ENCODE measurements at places on chromosomes 6 and 20.

DNA sequence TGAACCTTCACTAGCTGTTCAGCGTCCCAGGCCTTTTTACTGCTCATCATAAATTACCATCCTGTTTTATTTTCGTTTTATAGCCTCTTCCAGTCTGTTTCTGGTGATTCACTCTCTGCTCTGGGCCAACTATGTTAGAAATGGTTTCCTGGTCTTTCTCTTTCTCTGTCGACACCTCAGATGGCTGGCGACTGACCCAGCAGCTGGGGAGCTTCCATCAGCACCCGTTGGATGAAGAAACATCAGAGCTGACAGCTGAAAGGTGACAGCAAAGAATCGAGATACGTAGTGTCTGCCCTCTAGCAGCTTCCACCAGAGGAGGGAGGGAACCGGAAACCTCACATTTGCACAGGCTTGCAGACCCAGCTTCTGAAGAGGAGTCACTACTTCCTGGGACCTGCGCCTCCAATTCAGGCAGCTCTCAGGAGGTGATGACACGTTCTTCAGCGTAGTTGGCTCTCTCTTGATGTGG lies 82.9 kb upstream of the MLN start:
- DNase-seq = peak; percentile 40
- H3K4me3 ChIP-seq = no peak overlapping the region
- H3K27me3 ChIP-seq = peaks cover 45% of the 10 kb centered on the region
- peaks cover 2% of the 10 kb centered on the region for H3K36me3 ChIP-seq
- peaks cover 17% of the 10 kb centered on the region for H3K4me1 ChIP-seq

- no peaks in the 10 kb centered on the region for H3K36me3 ChIP-seq
- H3K4me1 ChIP-seq = no peaks in the 10 kb centered on the region
- DNase-seq = no peak
- H3K4me3 ChIP-seq = no peak overlapping the region
- no peaks in the 10 kb centered on the region for H3K27me3 ChIP-seq
Observed at GRCh38 chr6:56691814-56692213, 49.1 kb upstream of the DST start.

DNA sequence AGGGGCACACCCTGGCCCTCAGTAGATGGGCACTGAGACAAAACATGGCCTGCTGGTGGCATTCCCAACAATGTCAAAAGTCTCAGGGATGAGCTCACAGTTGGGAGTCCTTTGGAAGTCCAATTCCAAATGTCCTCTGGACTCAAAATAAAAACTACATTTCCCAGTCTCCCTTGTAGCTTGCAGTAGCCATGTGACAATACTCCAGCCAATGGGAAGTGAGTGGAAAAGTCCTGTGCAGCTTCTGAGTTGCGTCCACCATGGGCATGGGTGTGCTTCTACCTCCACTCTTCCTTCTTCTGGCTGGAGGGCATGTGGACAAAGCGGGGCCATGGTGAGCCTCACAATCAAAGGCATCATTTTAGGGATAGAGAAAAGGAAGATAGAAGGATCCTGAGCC lies 5.8 kb upstream of the ADAM33 start:
- no peaks in the 10 kb centered on the region for H3K4me1 ChIP-seq
- H3K27ac ChIP-seq = no peak overlapping the region
- H3K36me3 ChIP-seq = no peaks in the 10 kb centered on the region
- DNase-seq = no peak
- H3K4me3 ChIP-seq = no peak overlapping the region

GRCh38 chr20:36248836-36249235 lies 12.6 kb downstream of the AAR2 start:
- H3K4me3 ChIP-seq = no peak overlapping the region
- peaks cover 58% of the 10 kb centered on the region for H3K36me3 ChIP-seq
- H3K27ac ChIP-seq = no peak overlapping the region
- DNase-seq = no peak
- no peaks in the 10 kb centered on the region for H3K27me3 ChIP-seq

- H3K27ac ChIP-seq = no peak overlapping the region
- peaks cover 14% of the 10 kb centered on the region for H3K4me1 ChIP-seq
- no peak overlapping the region for H3K4me3 ChIP-seq
- H3K27me3 ChIP-seq = no peaks in the 10 kb centered on the region
Observed at GRCh38 chr6:25789475-25789874, 34.9 kb downstream of the SLC17A4 start.

- no peaks in the 10 kb centered on the region for H3K4me1 ChIP-seq
- no peak overlapping the region for H3K4me3 ChIP-seq
- DNase-seq = no peak
- no peaks in the 10 kb centered on the region for H3K36me3 ChIP-seq
Observed at GRCh38 chr6:155380666-155381332, 66.5 kb upstream of the TFB1M start.

GRCh38 chr6:110255211-110255750 lies 75.1 kb downstream of the CDC40 start:
- H3K4me3 ChIP-seq = no peak overlapping the region
- no peaks in the 10 kb centered on the region for H3K36me3 ChIP-seq
- no peak overlapping the region for H3K27ac ChIP-seq
- DNase-seq = peak; percentile 19

DNA sequence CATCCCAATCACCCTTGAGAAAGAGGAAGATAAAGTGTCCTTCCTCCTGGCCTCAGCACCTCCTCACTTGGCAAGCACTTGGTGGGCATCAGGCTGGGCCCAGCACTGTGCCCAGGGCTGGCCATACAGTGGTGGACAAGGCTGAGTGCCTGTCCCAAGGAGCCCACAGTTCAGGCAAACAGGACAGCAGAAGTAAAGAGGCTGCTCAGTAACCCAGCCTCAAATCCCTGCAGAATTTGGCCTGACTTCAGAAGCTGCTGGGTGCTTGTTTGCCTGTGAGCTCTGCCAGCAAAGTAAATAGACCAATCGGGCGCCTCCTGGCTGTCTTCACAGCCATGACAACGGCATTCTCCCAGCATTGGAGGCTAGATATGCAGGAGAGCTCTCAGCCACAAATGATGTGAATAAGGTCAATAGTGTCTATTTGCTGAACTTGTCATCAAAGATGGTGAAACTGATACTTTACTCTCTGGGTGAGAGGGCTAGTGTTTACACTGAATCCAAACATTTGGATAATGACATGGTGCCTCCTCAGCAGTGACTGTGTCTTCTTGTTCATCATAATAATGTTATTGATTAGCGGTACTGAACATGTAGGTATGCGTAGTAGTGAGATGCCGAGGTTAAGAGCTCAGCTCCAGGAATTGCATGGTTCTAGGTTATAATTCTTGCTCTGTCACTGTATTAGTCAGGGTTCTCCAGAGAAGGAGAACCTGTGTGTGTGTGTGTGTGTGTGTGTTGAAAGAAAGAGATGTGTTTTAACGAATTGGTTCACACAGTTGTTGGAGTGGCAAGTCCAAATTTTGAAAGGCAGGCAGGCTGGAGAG lies 36.9 kb upstream of the FANCE start:
- peaks cover 50% of the 10 kb centered on the region for H3K4me1 ChIP-seq
- no peaks in the 10 kb centered on the region for H3K27me3 ChIP-seq
- no peak overlapping the region for H3K4me3 ChIP-seq

DNA sequence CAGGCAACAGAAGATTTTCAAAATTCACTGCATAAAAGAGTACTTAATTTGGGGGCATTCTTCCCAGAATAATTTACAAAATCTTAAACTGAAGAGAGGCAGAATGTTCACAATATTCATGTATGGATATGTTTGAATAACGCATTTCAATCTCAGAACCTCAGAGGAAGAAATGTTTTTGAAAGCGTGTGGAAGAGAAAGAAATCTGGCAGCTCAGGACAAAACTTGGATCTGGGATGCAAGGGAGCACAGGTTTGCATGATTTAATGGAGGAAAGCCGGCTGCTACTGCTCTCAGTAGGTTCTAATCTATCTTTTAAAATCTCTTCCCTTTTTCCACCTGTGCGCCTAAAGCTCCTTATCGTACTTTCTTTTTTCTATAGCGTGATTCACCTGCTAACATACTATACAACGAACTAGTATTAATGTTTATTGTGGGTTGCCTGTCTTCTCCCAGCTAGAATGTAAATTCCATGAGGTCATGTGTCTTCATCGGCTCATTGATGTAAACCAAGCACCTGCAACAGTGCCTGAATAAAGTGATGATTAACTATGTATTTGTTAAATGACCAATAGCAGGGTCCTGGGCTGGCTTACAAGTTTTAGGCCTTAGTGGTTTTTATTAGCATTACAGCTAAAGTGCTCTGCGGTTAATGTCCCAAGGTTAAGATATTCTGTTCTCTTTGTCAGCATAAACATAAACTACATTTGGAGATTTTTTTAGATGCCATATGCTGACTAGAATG lies 15.3 kb downstream of the PRL start:
- H3K4me3 ChIP-seq = no peak overlapping the region
- H3K4me1 ChIP-seq = no peaks in the 10 kb centered on the region
- no peaks in the 10 kb centered on the region for H3K36me3 ChIP-seq
- DNase-seq = no peak
- no peak overlapping the region for H3K27ac ChIP-seq

Measured in activated CD4-positive, alpha-beta memory T cell treated with anti-CD3 and anti-CD28 coated beads, Interleukin-2, amount 10 ng/mL, durations not matched to agents 7 days and 5 days (primary cell).